ENCODE measurements at places on chromosomes 12 and 14.

- DNase-seq = no peak
Measured at GRCh38 chr14:50647282-50647681, 20.8 kb downstream of the SAV1 start.

GRCh38 chr12:78931466-78931990, 67.0 kb downstream of the SYT1 start:
- DNase-seq = no peak

GRCh38 chr12:56629459-56630179, 507 bp downstream of the BAZ2A start:
- no peak for DNase-seq

- DNase-seq = no peak
Measured at GRCh38 chr12:102172436-102172835, 25.2 kb downstream of the PMCH start.

GRCh38 chr12:94175763-94176668, 27.6 kb downstream of the PLXNC1 start:
- no peak for DNase-seq
